Omental fat pad (tissue), 4 donors: ENCODE measurements at places on chromosomes 2 and 18. TPM values are rescaled to one million over a fixed set of nuclear protein-coding genes. Genes with fewer than 3 reads are reported as not detected.

Gene PLGLB2
- total RNA-seq = 1.7 TPM

Gene CD28
- 3.1 TPM for total RNA-seq

Gene ANKRD29
- 8.3 TPM for total RNA-seq

Gene DSC2
- total RNA-seq = 15.1 TPM

Gene CASP8
- 23.9 TPM for total RNA-seq

Gene STK11IP
- 22.4 TPM for total RNA-seq

Gene PTPN2
- 97.9 TPM for total RNA-seq

Gene C1QL2
- total RNA-seq = not detected

Gene IMP4
- total RNA-seq = 144 TPM

Gene UGT1A5
- total RNA-seq = not detected

DNA sequence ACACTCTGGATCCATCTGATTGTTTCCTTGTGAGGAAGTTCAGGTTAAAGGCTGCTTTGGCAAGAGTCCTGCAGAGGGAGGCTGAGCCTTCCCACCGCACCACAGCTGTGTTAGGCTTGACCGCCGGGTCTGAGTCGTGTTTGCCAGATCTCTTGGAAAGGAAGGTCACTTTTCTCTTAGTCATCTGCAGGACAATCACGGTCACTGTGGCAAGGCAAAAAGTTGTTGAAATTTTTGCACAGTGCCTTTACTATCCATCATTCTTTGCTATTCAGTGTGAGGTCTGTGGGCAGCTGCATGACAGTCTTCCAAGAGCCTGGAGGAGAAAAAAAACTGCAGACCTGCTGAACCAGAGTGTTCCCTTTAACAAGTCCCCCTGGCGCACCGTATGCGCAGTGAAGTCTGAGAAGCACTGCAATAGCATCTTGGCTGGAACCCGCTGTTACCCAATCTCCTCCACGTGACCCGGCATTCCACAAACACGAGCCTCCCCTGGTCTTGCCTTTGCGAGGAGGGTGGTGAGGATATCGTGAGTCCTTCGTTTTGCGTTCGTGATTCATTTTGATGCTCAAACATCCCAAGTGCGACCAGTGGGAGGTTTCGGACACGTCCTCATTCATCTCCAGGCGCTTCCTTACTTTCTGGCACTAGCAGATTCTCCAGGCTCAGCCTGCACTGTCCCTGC lies 23.0 kb downstream of the BIN1 start:
- peak; percentile 86 for DNase-seq

DNA sequence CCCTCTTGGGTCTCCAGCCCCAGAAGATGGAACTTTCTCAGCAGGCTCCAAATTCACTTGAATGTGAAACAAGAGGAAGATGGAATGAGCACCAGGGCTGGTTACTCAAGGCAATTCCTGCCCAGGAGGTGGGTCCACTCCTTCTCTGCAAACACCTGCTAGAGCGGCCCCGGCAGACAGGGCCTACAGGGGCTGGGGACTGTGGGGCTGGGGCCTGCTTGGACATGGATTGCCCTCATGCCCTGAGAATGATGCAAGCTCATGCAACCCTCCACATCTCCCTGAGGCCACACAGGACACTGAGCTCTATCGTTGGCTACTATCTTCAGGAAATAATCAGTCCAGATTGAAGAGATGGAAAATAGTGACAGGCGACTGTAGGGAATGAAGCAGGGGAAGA lies 39.1 kb downstream of the TFCP2L1 start:
- DNase-seq = no peak

DNA sequence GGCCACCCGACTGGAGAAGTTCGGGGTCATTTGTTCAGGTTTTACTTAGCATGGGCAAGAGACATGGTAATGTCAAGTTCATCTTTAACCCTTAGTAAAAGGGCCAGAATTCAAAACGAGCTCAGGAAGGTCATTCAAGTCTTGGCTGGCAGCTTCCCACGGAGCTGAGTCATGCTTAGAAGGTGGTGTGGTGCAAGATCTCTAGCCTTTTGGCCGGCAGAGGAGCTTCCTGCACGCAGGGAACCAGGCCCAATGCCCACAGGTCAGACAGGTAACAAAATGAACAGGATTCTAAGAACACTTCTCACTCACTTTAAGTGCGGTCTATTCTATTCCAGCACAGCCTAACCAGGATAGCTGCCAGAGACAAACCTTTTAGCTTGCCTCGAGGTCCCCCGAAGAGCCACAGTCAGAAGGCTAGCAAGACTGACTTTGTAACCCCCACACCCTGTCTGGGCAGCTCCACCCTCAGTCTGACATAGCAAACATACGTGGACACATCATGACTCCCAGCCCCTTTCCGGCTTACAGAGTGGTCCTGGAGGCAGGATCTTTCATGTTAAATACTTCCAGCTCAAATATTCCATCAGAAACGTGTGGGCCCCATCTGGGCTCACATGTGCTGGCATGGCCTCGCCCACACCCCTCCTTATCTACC lies 292.7 kb downstream of the BCL11A start:
- DNase-seq = no peak

GRCh38 chr18:58937887-58938267 lies 73.2 kb downstream of the ZNF532 start:
- DNase-seq = no peak

DNA sequence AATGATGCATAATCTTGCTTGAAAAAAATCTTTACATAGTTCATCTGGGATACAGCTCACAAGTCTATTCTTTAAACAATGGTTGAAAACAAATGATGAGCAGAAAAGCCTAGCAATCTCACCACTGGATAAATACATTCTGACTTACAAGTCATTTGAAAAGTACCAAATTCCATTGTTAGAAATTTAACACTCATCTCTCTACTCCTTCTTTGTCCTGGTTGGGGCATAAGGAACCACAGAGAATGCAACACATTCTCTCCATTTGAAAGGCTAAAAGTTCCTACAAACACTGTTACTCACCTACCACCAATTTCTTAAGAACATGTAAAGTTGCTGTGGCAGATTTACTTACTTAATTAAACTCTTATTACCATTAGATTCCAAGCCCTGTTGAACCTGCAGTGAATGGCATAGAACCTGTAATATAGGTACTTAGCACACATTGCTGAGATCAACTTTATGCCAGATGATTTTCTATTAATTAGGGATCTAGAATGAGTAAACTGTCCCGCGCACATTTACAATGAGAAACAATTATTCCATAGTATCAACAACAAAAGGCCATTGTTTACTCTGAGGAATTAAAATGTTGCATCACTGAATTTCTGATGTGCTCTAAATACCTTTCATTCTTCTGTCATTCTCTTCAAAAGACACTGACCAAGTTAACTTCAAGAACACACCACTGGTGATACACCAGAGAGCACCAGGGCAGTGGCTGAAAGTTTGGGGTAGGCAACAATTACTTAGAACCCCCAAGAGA lies 69.6 kb downstream of the CABYR start:
- no peak for DNase-seq

- DNase-seq = no peak
Observed at GRCh38 chr18:74190086-74190485, 41.8 kb downstream of the TIMM21 start.
